Left ventricle myocardium inferior (tissue), 1 donor: ENCODE measurements at places on chromosomes 3 and 15. TPM values are rescaled to one million over a fixed set of nuclear protein-coding genes. Genes with fewer than 3 reads are reported as not detected.

DNA sequence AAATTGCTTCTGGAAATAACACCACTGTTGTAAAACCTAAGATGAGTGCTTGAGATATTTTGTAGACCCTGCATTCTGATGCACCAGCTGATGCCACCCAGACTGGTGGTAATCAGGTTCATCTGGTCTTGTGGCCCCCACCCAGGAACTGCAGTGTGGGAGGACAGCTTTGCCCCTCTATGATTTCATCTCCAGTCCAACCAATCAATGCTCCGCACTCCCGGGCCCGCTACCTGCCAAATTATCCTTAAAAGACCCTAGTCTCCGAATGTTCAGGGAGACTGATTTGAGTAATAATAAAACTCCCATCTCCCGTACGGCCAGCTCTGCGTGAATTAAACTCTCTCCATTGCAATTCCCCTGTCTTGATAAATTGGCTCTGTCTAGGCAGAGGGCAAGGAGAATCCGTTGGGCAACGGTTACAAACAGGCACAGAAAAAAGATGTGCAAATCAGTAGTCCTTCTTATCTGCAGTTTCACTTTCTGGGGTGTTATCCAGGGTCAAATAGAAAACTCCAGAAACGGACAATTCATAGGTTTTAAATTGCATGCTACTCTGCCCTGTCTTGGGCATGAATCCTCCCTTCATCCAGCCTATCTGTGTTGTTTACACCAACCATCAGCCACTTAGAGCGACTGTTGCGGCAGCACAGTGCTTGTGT lies 29.2 kb upstream of the TRPM1 start:
- no peak overlapping the region for H3K27ac ChIP-seq
- H3K4me1 ChIP-seq, result peaks cover 9% of the 10 kb centered on the region
- H3K27me3 ChIP-seq, result no peaks in the 10 kb centered on the region
- no peak overlapping the region for H3K4me3 ChIP-seq

Gene GPR160
- 0.99 TPM for total RNA-seq

- H3K4me1 ChIP-seq, result peaks cover 15% of the 10 kb centered on the region
- H3K27me3 ChIP-seq, result no peaks in the 10 kb centered on the region
- H3K27ac ChIP-seq, result no peak overlapping the region
- H3K4me3 ChIP-seq, result no peak overlapping the region
- DNase-seq, result no peak
- peaks cover 65% of the 10 kb centered on the region for H3K36me3 ChIP-seq
Observed at GRCh38 chr3:44924457-44925084, 50.2 kb downstream of the TGM4 start.

Gene GALNT15
- 6.6 TPM for total RNA-seq

DNA sequence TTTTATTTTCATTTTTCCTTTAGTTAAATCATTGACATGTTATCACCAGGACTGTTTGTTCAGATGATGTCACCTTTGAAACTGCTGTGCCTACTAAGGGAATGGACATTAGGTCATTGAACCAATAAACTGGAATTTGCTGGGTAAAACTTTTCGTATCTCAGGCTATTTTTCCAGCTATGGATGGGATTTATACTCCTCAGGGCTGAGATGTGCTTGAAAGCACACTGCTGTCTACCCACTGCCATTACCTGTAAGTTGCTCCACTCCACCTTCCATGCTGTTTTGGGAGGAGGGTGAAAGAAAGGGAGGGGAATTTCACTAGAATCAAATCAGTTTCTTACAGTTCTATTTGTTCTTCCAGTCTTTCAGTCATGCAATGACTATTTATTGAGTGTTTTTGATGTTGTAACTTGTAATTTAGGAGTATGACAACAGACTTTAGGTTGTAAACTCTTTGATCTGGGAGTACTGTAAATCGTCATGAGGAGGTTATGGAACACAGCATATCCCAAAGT lies 11.3 kb downstream of the EHD4 start:
- no peaks in the 10 kb centered on the region for H3K27me3 ChIP-seq
- peaks cover 95% of the 10 kb centered on the region for H3K4me1 ChIP-seq
- no peak overlapping the region for H3K4me3 ChIP-seq

Gene PIERCE2
- 8.7 TPM for total RNA-seq

- H3K4me3 ChIP-seq, result no peak overlapping the region
- DNase-seq, result no peak
- no peaks in the 10 kb centered on the region for H3K36me3 ChIP-seq
- no peak overlapping the region for H3K27ac ChIP-seq
- peaks cover 7% of the 10 kb centered on the region for H3K4me1 ChIP-seq
Observed at GRCh38 chr3:158491968-158492367, 79.0 kb upstream of the MLF1 start.

Gene PTH1R
- 6.4 TPM for total RNA-seq

GRCh38 chr3:126501054-126501453 lies 16.5 kb downstream of the UROC1 start:
- peaks cover 21% of the 10 kb centered on the region for H3K27me3 ChIP-seq
- DNase-seq, result no peak
- H3K4me1 ChIP-seq, result peaks cover 6% of the 10 kb centered on the region
- no peak overlapping the region for H3K4me3 ChIP-seq
- H3K27ac ChIP-seq, result no peak overlapping the region
- no peaks in the 10 kb centered on the region for H3K36me3 ChIP-seq
